T1000 (cell line): ENCODE measurements at places on chromosomes 2 and 18.
A peak's percentile ranks its signal among the peaks of the same experiment; 100 is the strongest.

DNA sequence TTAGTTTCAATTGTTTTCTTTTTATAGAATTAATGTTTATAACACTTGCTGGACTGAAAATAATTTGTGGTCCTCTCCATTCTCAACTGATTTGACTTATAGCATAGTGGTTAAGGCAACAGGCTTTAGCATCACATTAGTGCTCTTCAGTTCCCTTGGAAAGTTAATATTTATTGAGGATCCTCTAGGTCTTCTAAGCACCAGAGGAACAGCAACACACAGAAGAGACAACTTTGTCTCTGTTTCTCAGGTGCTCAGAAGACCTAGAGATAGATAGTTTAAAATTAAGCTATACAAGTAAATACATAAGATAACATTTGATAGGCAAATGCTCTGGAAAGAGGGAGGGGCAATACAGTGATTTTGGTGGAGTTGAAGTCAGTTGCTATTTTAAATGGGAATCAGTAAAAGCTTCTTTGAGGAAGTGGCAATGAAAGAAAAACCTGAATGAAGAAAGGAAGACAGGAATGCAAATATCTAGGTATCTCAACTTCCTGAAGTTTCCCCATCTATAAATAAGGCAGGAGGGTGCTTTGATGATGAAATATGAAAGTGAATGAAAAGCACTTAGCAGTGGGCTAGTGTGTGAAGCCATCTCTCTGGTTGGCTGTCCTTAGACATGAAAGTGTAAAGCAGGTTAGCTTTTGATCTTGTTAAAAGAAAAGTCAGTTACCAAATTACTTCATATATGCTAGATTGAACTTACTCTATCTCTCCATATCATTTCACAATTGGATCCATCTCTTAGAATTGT lies 7.9 kb downstream of the NEUROD1 start:
- DNase-seq = no peak

DNA sequence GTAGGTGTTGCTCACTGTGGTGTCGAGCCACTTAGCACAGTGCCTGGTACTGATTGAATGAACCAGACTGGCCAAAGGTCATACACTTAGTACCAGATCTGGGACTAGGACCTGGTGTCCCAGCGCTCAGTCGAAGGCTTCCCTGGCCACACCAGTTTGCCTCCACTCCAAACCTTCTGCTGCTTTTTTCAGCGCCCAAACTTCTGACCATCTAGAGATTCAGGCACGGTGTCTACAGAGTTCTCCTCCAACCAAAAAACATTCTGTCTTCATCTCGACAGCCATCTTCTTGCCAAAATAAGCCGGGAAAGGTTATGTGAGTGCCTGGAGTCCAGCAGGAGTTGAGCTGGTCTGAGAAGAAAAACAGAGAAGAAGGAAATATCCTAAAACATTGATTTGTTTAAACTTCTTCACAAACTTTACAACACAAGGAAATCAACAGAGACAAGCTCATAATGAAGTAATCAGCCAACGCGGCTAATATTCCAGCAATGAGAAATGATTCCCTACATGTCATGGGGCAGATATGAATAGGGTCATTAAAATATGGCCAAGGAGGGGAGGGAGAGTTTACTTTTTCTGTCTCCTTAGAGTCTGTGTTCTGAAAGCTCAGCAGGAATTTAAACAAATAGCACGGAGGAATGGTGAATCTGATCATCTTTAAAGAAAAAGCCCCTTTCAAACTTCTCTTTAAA lies 2.3 kb upstream of the GLI2 start:
- no peak for DNase-seq

GRCh38 chr2:42089340-42089925 lies 41.6 kb downstream of the PKDCC start:
- peak; percentile 2 for DNase-seq

DNA sequence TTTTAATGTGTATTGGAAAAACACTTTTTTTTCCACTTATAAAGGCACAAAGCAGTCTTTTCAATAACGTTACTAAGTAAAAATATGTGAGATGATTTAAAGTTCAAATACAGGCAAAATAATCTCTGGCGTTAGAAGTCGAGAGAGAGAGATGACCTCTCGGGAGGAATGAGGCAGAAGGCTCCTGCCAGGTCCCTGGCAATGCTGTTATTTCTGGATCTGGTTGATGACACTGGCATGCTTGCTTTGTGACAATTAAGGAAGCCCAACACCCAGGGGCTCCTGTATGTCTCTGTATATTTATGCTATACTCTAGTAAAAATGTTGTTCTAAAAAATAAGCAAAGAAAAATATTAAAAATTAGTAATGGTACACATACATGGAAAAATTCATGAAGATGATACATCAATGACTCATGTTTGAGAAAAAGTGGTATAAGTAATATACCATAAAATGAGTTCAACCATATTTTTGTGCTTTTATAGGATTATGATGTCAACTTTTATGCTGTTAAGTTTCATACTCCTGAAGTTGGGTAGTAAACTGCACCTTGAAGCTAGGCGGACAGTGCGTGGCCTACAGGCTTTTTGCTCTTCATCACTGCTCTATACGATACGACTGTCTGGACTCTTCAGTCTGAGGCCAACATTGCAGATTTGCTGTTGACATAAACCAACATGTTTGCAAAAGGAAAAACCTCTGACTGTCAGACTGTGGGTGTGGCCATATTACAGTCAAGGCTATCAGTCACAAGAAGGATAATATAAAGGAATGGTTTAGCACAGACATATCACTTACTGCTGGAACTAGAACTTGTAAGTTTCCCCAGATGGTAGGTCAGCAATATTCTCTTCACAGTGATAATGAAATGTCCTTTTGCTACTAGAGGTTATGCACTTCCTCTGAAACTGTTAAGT lies 19.8 kb downstream of the VPS4B start:
- no peak for DNase-seq

DNA sequence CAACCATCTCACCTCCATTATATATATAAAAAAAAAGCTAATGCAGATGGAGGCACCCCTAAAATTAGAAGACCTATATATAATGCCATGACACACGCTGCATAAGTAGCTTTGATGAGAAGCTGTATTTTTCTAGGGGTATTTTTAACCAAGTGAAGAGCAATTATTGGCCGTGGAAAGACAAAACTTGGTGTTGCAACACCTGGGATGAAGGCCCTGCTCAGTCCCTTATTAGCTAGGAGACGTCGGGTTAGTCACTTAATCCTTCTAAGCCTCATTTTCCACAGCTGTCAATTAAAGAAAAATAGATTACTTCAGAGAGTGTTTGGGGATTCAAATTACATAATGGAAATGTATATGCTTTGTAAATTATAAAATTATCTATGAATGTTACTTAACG lies 63.0 kb downstream of the WDR75 start:
- no peak for DNase-seq

- no peak for DNase-seq
These were observed 62.9 kb downstream of the FHOD3 start for GRCh38 chr18:36360256-36360909.

DNA sequence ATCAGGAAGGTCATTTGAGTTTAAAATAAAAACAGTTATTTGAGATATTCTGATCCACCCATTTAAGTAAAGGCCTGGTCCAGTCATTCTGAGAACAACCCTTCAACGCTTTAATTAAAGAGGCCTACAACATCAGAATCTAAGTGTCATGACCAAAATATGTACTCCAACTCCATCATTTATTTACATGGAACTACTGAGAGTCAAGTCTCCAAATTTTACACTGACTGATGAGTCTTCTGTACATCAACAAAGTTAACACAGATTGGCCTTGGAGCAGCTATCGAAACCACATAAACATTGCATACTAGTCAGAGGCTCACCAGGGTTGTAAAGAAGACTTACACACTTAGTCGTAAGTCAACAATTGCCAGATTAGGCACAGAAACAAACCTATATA lies 37.1 kb downstream of the PIEZO2 start:
- DNase-seq = no peak

DNA sequence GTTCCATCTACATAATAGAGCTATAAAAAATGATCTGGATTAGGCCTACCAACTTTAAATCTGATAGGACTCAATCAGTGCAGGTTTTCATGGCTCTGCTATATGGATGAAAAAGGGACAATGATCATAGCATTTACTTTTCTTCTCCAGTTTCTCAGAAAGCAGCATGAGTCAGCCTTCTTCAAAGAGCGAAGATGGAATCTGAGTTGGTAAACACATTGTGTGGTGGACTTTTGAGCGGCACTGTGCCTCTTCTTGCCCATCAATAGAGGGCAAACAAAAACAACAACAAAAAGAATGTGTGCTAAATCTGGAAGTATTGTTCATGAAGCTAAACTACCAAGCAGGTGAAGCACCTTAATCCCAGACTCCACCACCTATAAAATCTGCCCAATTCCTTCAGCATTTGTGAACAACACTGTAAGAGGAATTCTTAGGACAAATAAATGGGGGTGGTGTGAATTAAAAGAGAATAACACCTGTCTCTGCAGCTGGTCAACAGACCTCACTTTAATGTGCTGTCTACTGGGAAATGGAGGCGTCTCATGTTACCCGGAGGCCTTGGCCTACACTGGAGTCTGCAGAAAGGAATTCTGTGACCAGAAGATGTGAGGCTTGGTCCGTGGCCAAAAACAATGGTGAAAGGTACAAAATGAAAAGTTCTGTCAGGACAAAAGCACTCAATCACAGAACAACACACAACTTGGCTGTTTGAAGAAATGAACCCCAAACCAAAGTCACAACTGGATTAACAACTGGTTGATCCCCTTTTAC lies 609.0 kb downstream of the IRS1 start:
- no peak for DNase-seq

DNA sequence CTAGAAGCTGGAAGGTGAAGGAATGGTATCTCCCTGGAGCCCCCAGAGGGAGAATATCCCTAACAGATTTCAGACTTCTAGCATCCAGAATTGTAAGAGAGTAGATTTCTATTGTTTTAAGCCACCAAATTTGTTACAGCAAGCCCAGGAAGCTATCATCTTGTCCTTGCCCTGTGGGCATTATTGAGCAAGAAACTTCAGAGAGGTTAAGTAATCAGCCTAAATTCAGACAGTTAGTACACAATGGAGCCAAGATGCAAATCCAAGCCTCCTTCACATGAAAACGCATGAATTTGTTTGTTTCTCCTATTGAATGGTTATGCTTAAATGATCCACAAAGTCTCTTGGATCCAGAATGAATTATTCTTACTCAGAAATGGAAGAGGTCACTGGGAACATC lies 55.2 kb upstream of the TRIB2 start:
- no peak for DNase-seq

DNA sequence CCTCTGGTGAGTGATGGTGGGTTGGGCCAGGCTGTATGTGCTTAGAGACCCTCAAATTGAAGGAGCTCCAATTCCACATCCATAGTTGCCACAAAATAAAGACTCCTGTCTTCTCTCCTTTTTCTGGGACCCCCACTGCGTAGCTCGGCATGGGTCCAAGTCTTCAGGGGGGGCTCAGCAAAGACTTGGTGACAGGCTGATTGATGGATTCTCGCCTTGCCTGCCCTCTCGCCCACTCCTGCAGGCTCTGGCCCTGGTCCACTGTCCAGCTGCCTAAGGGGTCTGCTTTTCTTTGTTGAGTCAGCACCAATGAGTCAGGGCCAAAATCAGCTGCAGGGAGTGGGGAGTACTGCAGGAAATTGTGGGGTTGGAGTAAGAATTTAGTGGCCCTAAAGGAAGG lies 21.5 kb downstream of the RPL37A start:
- no peak for DNase-seq

DNA sequence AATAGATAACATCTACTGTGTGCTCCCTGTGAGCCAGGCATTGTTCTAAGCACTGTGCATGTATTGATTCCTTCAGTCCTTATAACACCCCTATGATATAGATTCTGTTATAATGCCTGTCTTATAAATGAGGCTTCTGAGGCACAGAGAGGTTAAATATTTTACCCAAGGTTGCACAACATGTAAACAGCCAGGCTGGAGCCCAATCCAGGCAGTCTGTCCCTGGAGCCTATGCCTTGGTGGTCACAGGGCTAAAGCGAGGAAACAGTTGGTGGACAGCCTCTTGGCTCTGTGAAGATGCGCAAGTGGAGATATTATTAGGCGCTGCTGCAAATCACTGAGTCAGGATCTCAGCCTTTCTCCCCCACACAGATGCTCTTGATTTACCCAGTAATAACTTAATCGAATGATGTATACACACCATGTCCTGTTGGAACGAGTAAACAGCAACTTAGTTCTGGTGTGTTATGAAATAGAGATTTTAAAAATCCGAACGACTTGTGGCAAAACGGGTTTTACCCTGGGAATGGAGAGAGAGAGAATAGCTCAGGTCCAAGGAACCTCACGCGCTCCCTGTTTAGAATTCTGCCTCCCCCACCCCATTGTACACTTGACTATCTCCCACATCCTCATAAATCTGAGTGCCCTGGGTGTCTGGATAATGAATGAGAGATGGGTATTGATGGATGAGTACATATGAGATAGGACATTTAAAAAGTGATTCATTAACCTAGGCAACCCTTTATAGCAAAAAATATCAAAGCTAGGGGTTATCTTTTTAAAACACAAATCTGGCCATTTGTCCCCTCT lies 231.9 kb downstream of the BCL2 start:
- DNase-seq = no peak

DNA sequence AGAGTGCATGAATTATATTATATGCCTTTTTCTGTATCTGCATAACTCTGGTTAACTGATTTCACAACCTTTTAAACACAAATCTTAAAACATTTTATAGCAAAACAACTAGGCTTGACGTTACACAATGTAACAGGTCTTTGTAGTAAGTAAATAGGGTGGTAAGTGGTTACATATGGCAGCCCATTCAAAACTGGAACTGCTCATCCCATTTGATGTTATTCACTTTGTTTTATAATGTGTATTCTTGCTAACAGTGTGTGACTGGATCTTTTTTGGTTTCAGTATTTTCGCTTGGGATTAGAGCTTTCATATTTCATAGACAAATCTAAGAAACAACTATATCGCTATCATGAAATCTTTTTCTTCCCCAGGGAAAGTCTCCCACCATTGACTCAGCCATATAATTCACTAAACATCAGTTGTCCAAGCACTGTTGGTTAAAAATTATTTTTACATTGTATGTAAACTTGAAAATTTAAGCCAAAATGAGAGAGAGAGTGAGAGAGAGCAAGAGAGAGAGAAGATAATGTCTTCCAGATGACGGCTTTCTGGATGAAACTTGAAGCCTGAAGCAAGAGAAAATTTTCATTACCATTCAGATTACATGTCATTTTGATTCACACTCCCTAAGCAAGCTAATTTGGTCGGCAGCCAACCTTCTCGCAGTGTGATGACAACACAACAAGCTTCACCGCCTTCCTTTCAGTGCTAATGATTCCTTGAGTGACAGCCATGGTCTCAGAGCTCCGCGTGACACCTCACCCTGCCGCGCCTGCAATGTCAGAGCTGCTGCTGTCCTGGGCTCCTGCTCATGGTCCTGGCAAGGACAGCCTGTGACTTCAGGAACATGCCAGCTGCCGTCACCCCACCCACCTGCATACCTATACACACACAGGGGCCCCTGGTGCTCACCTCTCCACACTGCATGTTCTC lies 946.9 kb upstream of the SOX11 start:
- DNase-seq = no peak
